ENCODE measurements at places on chromosomes 2 and 18.

DNA sequence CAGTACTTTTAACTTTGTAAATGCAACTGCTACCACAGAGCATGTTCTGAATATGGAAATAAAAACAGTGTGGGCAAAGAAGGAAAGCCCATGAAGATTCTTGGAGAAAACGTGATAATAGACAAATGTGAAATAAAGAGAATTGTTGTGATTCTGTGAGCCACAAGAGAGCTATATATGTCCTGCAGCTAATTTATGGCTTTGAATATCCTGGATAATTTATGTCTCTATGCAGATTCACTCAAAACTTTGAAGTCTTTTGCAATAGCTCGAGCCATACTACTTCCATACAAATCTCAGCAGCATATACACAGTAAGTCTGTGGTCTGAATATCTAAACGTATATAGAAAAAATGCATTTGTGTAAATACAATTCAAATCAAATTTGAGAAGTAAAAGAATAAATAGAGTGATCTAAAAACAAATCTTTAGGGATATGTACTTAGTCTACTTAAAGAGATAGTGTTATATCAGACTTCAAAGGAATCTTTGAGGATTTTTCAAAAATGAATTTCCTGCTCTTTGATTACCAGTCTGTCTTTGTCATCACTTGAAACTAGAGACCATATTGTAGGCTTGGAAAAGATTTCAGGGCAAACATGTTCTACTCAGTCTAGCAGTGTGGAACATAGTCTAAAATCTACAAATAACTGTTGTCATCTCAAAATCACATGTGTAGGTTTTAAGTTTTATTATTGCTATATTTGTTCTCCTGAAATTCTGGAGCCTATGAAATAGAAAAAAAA is 107.1 kb downstream of the CSRNP3 start:
- DNase-seq: no peak

GRCh38 chr18:58851856-58852255 is 12.8 kb upstream of the ZNF532 start:
- no peak for DNase-seq

GRCh38 chr2:162826921-162827320 is 11.6 kb downstream of the KCNH7 start:
- no peak for DNase-seq

GRCh38 chr2:19722531-19722971 is 179.2 kb downstream of the TTC32 start:
- no peak for DNase-seq

- DNase-seq: no peak
These were observed 29.2 kb downstream of the HS6ST1 start for GRCh38 chr2:128289439-128289838.

All from SHP77 (cell line).